T-helper 2 cell (primary cell): ENCODE measurements at places on chromosomes 1 and 21.

DNA sequence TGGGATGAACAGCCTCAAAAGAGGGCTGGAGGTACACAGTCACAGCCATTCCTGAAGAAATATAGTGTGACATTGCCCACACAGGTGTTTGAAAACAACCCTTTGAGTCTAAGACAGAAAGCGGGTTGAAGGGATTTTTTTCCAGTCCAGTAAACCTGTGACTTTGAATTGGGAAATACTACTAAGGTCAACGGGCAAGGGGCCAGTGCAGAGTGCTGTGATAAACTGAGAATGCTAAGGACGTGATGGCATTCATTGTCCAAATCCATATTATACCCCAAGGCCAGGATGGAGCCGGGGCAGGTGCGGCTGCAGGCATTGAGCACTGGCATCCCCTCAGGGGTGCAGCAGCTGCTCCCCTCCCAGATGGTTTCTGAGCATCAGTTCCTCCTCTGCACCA lies 36.6 kb downstream of the KIAA0040 start:
- DNase-seq, result no peak

DNA sequence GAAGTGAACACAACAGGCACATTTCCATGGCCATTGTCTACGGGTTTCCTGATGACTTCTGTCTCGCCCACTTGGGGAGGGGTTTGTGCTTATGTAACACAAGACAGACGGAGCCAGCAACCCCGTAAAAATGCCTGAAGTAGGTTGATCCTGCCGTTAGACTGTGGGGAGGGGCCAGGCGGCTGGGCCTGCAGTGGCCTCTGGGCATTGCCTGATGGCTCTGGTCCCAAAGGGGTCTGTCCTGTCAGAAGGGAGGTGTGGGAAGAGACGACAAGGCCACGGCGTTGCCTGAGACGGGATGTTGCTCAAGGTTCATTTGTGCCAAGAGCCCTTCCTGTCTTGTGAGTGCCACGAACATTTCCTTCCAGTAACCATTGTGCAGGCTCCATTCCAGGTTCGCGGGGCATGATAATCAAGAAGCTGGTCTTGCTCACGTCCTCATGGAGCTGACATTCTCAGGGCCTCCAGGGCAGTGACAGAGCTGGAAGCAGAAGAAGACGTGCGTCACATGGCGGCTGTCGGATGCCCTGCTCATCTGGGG lies 44.7 kb downstream of the ABCG1 start:
- DNase-seq, result no peak

GRCh38 chr1:161021970-161022353 lies 1.0 kb upstream of the F11R start:
- DNase-seq, result no peak

- DNase-seq, result no peak
These were observed 9.3 kb upstream of the DHRS3 start for GRCh38 chr1:12627296-12627695.
